ENCODE measurements at places on chromosomes 7 and 10.

DNA sequence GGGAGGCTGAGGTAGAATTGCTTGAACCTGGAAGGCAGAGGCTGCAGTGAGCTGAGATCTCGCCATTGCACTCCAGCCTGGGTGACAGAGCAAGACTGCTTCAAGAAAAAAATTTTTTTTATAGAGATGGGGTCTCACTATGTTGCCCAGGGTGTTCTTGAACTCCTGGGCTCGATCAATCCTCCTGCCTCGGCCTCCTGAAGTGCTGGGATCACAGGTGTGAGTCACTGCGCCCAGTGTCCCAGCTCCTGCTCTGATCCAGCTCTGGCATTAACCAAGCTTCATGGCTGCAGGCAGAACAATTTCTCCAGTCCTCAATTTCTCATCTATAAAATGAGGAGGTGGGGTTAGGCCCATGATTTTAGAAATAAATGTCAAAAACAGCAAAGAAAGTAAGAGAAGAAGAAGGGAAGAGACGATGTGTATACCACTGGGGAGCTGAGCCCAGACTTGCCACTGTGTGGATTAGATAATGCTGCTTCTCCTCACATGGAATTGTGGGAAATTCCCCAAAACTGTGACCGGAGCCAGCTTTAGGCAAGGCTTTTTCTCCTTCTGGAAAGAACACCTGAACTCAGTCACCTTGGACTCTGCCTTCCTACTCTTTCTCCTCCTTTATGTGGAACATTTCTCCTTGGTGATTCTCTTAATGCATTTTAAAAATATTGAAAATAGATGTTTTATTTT, 25.5 kb downstream of the IL15RA start:
- no peak for DNase-seq

DNA sequence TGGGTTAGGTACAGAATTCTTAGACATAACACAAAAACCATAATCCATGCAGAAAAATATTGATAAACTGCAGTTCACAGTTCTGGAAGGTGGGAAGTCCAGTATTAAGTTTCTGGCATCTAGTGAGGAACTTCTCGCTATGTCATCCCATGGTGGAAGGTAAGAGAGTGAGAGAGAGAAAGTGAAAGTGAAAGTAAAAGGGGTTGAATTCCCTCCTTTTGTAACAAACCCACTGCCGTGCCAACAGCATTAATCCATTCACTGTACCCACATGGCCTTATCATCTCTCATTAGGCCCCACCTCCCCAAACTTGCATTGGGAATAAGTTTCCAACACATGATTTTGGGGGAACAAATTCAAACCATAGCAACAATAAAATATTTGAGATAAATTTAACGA, 17.1 kb downstream of the ZNF485 start:
- DNase-seq = peak; percentile 25

GRCh38 chr10:119090026-119090795, 9.6 kb upstream of the EIF3A start:
- DNase-seq = peak; percentile 51

DNA sequence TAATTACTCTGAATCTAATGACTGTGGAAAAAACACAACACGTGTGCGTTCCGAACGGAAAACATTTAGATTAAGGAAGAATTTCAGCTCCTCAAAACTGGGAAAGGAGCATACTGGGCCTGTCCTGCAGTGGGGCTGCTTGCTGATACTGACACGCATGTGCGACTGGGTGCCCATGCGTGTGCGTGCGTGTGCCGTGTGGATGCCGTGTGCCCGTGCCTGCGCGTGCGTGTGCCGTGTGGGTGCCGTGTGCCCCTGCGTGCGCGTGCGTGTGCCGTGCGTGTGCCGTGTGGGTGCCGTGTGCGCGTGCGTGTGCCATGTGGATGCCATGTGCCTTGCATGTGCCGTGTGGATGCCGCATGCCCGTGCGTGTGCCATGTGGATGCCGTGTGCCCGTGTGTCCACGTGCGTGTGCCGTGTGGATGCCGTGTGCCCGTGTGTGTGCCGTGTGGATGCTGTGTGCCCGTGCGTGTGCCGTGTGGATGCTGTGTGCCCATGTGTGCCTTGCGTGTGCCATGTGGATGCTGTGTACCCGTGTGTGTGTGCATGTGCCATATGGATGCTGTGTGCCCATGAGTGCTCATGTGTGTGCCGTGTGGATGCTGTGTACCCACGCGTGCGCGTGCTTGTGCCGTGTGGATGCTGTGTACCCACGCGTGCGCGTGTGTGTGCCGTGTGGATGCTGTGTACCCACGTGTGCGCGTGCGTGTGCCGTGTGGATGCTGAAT, 28.2 kb downstream of the PWWP2B start:
- DNase-seq = no peak

- no peak for DNase-seq
Measured at GRCh38 chr10:60282771-60283353, 106.8 kb downstream of the ANK3 start.

DNA sequence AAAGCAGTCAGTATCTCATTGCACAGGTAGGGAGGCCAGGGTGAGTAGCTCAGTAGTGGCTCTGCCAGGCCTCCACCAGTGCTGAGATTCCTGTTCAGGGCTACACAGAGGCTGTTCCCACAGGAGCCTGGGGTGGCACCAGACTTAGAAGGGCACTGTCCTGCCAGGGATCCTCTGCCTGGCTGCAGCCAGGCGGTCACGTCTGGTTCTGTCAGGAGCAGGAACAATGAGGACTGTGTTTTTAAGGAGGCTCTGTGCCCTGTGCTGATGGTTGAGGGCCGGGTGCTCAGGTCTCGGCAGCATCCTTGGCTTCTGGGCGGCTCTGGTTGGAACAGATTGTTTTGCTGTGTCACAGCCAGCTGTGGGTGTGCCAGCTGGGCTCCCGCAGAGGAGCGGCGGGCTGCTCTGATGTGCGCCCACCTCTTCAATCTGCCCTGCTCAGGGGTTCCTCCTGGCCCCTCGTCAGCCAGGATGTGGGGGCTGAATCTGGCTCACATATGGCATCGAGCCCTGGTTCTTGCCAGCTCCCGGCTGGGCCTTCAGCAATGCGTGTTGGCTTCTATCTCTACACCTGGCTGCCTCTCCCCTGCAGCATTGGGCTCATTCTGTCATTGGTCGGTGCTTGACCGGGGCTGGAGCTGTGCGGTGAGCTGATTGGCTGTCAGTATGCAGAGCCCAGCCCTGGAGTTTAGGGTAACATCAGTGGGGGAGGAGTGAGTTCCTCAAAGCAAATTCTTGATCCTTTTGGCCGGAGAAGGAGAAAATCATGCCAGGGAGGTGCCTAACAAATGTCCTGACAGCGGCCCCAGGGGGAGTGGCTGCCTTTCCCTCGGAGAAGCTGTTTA, 41.2 kb downstream of the TACR2 start:
- no peak for DNase-seq

GRCh38 chr10:99788598-99789256, 6.3 kb downstream of the ABCC2 start:
- no peak for DNase-seq

Data from SW480 (cell line).